ENCODE measurements at places on chromosomes 1 and 21.
A peak's percentile ranks its signal among the peaks of the same experiment; 100 is the strongest.

GRCh38 chr1:170864238-170864637 is 71.1 kb upstream of the MROH9 start:
- DNase-seq: no peak

GRCh38 chr1:231806623-231807495 is 180.3 kb downstream of the DISC1 start:
- no peak for DNase-seq

GRCh38 chr1:223417444-223417843 is 24.2 kb downstream of the CCDC185 start:
- DNase-seq: no peak

DNA sequence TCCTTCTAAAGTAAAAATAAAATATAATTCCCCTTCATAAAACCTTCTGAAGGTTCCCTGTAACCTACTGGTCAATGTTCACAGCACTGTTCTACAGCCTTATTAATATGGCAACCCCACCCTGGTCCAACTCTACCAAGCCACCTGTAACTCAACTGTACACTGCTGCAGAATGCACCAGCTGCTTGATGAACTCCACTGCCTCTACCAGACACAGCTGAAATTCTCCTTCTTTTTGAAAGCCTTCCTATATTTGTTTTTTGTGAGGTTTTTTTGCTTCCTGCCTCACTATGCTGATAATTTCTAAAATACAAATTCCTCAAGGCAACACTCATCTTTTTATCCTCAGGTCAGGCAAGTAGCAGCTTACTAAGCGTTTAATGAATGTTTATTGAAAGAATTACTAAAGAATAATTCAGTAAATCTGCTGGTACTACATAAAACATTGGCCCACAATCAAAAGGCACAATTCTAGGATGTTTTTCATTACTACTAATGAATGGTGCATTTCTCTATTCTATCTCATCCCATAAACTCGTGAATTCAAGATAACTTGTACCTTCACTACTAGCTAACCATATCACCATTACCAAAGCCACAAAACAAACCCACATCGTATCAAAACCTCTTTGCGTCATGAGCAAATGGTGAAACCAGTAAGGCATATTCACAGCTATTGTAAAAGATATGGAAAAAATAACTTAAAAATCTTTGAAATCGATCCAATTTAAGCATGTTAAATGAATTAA is 2.4 kb downstream of the SSX2IP start:
- DNase-seq: no peak

- DNase-seq: no peak
These were observed 35.4 kb downstream of the PGM1 start for GRCh38 chr1:63628607-63629006.

DNA sequence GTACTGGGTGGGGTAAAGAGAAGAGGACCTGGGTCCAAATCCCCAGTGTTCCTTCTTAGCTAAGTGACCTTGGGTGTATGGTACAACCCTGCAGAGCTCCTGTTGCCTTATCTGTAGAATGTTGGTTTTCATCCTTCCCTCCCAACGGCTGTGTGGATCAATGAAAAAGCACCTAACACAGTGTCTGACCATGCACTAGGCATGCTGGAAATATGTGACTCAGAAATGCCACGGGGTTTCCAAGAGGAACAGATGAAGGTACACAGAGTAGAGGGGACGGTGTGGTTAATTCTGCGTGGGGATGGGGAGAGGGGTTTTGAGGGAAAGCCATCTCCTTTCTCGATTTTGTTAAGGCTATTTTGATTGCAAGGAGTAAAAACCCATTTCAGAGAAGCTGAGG is 8.6 kb downstream of the NIPAL3 start:
- no peak for DNase-seq

- no peak for DNase-seq
These were observed 47.8 kb downstream of the PIK3CD start for GRCh38 chr1:9699361-9699760.

- DNase-seq: no peak
These were observed 33.2 kb upstream of the FAM163A start for GRCh38 chr1:179709841-179710329.

DNA sequence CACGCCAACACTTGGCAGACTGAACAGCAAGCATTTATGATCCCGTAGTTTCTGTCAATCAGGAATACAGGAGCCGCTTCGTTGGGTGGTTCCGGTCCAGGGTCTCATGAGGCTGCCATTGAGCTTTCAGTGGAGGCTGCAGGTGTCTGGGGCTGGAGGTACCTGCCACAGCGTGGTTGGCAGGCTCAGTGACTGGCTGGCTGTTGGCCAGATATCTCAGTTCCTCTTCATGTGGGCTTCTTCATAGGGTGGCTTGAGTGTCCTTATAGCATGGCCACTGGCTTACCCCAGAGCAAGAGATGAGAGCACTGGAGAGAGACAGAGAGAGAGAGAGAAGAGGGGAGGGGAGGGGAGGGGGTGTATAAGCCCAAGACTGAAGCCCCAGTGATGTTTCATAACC is 29.3 kb downstream of the PIK3CD start:
- DNase-seq: no peak

DNA sequence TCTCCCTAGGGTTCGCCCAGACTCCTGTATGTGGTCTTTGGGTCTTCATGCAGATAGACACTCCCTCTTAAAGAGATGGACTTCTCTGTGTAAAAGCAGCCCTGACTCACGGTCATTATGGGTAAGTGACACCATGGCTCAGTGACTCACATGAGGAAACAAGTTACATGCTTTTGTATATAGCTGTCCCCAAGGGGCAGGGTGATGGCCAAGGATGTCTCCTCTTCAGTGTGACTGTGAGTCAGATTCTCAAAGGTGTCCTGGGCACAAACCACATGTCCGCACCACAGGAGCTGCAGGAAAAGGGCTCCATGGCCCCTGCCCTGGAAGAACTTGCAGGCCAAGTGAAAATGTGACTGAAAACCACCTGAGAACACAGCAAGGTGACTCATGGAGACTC is 380.4 kb downstream of the NPHP4 start:
- no peak for DNase-seq

DNA sequence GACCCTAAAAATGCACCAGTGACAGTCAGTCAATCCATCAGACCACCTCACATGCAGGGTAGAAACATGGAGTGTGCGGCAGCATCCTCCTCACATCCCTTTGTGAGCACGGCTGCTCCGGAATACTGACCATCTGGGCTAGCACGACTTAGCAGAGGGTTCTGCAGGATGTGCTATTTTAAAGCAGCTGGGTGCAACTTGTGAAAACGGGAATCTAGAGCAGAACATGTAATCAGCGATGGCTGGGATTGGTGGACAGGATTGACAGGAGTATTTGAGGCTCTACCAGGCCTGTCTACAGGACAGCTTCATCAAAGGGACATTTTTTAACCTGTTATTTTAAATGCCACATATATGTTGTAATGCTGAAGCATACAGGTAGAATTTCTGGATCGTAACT is 16.8 kb upstream of the PLEKHM2 start:
- no peak for DNase-seq

DNA sequence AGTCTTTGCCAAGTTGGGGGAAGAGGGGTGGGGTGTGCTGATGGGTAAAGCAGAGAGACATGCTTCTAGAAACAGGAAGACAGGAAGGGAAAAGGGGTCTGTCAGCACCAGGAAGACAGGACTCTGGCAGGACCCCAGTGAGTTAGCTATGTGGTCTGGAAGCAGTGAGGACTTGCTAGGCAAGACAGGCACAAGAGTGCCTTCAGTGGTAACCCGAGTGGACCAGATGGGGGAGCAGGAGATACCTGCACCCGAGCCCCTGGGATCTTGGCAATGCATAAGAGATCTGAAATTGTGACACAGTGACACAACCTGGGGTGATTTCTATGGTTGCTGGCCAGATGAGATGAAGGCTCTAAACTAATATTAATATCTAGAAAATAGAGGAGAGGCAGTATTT is 7.0 kb downstream of the TLR5 start:
- no peak for DNase-seq

- DNase-seq: peak; percentile 27
These were observed at the start of gene SPATC1L for GRCh38 chr21:46183910-46184624. Gene SPATC1L (minus strand): TSS chr21:46184459. CDS start chr21:46182816, 1,643 bp downstream.

GRCh38 chr21:36162631-36163030 is 6.0 kb downstream of the DOP1B start:
- no peak for DNase-seq

- no peak for DNase-seq
These were observed 5.2 kb downstream of the SIPA1L2 start for GRCh38 chr1:232624546-232625281.

DNA sequence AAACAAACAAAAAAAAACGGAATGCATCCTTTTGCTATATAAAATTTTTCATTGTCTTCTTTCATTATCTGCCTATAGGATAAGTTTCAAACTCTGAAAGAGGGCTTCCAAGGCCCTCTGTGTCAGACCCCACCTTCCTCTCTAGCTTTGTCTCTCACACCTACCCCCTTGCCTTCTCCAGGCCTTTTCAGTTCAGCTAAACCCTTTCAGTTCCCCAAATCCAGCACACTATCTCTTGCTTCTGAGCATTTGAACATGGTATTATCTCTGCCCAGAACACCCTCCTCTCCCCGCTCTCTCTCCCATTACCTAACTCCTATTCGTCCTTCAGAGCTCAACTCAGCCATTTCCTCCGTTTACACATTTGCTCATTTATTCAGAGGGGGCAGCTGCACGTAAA is 35.7 kb downstream of the C1orf216 start:
- no peak for DNase-seq

DNA sequence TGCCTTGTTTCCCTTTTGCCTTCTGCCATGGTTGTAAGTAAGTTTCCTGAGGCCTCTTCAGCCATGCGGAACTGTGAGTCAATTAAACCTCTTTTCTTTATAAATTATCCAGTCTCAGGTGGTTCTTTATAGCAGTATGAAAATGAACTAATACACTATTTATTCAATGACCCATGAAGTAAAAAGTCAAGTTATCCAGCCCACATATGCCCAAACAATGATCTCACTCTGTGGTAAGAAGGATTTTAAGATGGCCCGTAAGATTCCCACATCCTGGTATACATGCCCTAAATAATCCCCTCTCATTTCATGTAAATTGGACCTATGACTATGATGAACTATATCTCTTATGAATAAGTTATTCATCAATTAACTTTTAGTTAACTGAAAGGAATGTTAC is 1008.3 kb upstream of the B3GALT2 start:
- no peak for DNase-seq

DNA sequence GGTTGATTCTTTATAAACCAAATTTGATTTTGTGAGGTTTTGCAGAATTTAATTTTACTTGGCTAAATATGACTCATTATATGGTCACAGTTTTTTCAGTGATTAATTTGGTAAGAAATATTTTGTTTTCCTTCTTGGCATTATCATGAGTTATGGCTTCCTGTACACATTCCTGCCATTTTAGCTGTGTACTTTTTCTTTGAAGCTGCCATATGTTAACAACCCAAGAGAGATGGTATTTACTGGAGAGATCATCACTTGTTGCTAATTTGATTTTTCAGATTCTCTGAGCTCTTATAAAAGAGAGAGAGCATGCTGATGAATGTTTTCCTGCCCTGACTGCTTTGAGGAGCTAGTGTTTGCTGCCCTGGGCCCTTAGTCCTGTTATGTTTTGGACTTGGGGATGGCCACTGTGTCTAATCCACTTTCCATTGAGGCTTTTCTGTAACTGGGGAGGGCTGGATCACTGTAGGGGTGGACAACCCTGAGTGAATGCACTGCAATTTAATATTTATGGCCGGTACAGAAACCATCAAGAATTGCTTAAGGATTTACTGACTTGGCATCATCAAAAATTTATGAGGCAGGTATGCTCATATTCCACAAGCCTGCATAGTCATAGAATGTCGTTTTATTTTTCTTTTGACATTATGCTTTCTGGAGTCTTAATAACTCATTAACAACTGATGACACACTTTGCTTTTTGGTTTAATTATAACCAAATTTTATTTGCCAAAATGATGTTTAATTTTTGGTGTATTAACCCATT is 200.9 kb downstream of the DISC1 start:
- no peak for DNase-seq

DNA sequence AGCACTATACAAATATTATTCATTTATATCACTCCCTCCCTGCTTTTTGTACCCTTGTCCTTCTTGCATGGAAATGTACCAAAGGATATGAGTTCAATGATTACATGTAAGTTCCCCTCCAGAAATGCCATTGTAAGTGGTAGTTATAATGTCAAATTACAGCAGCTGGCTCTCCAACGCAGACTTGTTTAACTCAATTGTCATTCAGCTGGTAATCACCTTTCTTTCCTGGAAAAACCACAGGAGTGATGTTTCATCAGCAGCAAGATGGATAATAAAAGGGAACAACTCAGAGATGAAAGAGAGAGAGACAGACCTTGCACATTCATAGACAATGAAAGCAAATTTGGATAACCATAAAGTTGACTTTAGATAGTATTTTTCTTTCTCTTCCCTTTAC is 578.6 kb upstream of the PBX1 start:
- no peak for DNase-seq

DNA sequence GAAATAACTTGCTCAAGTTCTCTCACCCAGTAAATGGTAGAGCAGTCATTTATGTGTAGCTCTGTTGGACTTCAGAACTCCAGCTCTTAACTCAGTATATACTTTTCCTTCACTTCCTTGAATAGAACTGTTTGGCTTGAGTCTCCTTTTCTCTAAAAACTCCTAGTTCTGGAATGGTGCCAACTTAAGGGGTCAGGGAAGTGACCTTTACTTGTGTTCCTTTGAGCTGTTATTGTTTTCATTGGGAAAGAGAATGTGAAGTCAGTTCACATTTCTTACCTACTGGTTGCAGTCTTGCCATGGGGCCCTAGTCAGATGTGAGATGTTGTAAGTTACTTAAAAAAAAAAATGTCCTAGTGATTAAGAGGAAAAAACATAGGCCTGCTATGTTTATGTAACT is 77.0 kb upstream of the MACF1 start:
- no peak for DNase-seq

GRCh38 chr1:93765099-93765498 is 83.5 kb upstream of the BCAR3 start:
- no peak for DNase-seq

- DNase-seq: no peak
These were observed 378.9 kb downstream of the KCNH1 start for GRCh38 chr1:210754878-210755665.

GRCh38 chr1:38050397-38051078 is 3.9 kb upstream of the POU3F1 start:
- no peak for DNase-seq

- no peak for DNase-seq
These were observed 24.2 kb downstream of the ARHGEF10L start for GRCh38 chr1:17563494-17564281.

DNA sequence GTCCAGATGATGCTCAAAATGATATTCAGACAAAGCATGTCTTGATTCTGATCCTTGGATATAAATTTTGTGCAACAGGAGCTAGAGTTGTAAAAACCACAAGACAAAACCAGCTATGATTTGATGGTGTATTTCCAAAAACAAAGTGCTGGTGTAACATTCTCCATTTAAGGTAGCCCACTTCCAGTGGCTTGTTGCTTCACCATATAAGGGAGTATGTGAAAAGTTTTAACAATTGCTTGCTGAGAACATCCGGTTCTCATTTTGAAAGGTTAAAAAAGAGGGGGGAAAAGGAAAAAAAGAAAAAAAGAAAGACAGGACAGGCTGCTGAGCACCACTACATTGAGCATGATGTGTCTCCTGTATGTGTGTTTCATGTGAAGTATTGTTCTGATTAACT is 123.6 kb downstream of the MACF1 start:
- DNase-seq: no peak

- no peak for DNase-seq
These were observed 50.4 kb downstream of the MDM4 start for GRCh38 chr1:204566583-204566955.
